ENCODE measurements at places on chromosomes 2 and 18. TPM values are rescaled to one million over a fixed set of nuclear protein-coding genes. Genes with fewer than 3 reads are reported as not detected.

GRCh38 chr2:20599001-20599600 is 51.8 kb downstream of the HS1BP3 start:
- no peak for DNase-seq

GRCh38 chr2:98907966-98908905 is 27.8 kb downstream of the CRACDL start:
- DNase-seq = no peak

The PLGLB1 gene
- not detected for total RNA-seq

DNA sequence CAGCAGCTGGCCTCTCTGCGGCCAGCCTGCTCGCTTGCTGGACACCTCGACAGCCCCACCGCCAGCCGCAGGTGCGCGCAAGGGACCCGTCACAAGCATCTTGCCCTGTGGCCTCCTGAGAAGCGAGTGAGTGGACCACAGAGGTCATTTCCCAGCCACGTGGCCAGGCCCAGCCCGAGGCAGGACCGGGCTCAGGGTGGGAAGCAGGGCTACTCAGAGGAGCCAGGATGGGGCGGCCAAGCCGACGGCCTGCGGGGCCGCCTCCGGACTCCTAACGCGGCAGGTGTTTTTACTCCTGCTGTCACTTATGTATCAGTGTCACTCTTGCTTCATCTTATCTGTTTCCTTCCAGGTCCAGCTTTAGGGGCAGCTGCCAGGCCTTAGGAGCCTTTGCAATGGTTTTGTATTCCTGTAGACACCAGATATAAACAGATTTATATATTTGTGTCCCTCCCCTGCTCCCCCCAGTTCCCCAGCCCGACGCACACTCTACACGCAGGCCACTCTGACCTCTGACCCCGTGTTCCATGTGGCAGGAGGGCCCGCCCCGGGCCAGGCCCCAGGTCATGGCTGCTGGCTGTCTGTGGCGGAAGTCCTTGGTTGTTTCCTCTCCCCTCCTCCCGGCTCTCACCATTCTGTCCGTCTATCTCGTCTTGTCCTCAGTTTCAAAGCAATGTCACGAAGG is 236.4 kb downstream of the ATAD2B start:
- no peak for DNase-seq

The D2HGDH gene
- 53.3 TPM for total RNA-seq

The KCNK3 gene
- total RNA-seq = not detected

The RSAD2 gene
- total RNA-seq = 37.2 TPM

GRCh38 chr2:120388222-120389035 is 42.5 kb downstream of the INHBB start:
- no peak for DNase-seq

- no peak for DNase-seq
These were observed 15.6 kb upstream of the CYTIP start for GRCh38 chr2:157459486-157459885.

- no peak for DNase-seq
These were observed 112.9 kb downstream of the LTBP1 start for GRCh38 chr2:33059471-33060156.

The CROCC2 gene
- total RNA-seq = not detected

DNA sequence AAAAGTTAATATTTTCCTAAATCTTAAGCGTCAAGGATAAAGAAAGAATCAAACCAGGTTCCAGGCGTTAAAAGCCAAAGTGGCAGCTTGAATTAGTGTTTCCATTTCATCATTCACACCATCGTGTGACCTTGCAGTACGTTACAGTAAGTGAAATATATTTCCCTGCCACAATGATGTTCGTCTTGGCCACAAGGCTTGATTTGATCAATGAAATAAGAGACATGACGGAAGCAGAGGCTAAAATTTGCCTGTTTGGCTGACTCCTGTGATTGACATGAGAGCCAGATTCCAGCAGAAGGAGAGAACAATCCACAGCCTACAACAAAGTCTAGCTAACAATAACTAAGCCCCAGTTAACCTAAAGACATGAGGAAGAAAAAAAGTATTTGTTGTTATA is 62.0 kb downstream of the ASXL2 start:
- no peak for DNase-seq

DNA sequence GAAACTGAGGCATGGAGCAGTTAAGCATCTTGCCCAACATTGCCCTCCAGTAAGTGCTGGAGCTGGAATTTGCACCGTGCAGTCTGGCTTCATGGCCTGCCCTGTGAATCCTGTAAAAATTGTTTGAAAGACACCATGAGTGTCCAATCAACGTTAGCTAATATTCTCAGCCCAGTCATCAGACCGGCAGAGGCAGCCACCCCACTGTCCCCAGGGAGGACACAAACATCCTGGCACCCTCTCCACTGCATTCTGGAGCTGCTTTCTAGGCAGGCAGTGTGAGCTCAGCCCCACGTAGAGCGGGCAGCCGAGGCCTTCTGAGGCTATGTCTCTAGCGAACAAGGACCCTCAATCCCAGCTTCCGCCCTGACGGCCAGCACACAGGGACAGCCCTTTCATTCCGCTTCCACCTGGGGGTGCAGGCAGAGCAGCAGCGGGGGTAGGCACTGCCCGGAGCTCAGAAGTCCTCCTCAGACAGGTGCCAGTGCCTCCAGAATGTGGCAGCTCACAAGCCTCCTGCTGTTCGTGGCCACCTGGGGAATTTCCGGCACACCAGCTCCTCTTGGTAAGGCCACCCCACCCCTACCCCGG is 1.3 kb downstream of the PROC start:
- no peak for DNase-seq

The ACTG2 gene
- total RNA-seq = not detected

DNA sequence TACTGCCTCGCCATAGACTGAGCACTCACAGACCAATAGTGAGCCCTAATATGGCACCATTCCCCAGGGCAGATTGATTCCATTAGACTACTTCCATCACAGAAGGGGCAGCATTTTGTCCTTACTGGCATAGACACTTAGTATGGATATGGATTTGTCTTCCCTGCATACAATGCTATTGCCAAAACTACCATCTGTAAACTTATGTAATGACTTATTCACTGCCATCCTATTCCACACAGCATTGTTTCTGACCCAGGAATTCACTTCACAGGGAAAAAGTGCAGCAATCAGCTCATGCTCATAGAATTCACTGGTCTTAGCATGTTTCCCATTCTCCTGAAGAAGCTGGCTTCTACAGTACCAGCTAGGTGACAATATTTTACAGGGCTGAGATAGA is 179.0 kb downstream of the PPP1R1C start:
- DNase-seq = no peak

DNA sequence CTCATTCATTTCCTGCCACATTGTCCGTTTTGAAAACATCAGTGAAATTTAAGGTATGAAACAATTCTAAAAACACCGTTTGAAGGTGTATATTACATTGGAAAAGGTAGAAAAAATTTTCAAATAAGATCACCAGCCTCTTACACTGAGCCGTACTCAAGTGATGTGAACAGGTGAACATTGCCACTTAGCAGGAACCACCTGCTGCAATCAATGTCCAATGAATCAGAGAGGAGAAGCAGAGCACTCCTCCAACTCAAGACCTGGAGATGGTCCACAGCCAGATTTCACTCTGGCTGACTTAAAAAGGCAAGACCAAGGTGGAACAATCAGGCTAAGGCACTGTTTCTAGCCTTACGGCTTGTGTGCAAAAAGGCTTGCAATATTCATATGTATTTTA is 110.3 kb upstream of the TTN start:
- no peak for DNase-seq

DNA sequence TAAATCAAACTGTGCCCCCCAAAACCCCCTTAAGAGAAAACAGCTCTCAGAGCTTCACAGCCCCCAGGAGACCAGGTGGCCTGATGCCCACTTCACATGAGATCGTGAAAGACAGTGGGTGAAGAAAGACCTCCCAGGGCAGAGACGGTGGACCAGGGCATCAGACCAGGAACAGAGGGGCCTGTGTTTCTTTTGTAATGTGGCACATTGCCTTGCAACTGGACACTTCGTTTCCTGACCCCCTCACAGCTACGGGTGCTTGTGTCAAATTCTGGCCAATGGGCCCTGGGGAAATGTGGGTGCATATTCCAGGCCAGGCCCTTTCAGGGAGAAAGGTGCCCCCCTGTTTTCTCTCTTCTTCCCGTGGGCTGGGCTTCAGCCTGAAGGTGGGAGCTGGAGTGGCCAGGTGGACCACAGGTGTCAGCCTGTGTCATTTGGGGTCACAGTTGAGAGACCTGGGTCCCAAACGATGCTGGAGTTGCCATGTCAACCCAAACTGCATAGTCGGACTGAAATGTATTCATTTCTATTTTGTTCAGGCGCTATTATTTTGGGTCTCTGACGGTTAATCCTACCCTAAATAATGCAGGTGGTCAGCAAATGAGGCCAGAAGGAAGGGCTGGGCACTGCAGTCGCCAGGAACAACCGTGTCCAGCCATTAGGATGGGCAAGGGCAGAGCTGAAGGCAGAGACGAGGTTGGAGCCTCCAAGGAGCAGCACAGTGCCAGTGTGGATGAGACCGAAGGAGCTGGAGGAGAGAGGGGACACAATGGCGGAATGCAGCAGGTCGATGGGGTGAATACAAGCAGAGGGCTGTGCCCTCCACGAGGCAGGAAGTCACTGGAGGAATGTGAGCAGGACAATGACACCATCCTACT is 338.2 kb downstream of the EIPR1 start:
- DNase-seq = no peak

The C1QL2 gene
- not detected for total RNA-seq

DNA sequence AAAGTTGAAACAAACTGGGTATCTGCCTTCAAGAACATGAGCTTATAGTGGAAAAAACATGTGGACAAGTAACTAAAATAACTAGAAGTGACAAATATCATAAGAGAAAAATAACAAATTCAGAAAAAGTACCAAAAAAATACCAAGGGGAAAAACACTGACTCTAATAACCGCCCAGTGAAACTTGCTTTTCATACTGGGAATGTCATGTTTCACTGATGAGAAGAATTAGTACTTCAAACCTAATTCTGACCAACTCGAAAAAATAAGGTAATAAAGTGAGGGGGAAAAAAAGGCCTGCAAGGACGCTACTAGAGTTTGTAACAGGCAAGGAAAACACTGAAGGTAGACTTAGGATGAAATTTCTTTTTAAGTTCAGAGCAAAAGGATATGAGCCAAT is 83.6 kb downstream of the RTTN start:
- DNase-seq = no peak

- no peak for DNase-seq
These were observed 12.2 kb upstream of the SKOR2 start for GRCh38 chr18:47263430-47264307.

DNA sequence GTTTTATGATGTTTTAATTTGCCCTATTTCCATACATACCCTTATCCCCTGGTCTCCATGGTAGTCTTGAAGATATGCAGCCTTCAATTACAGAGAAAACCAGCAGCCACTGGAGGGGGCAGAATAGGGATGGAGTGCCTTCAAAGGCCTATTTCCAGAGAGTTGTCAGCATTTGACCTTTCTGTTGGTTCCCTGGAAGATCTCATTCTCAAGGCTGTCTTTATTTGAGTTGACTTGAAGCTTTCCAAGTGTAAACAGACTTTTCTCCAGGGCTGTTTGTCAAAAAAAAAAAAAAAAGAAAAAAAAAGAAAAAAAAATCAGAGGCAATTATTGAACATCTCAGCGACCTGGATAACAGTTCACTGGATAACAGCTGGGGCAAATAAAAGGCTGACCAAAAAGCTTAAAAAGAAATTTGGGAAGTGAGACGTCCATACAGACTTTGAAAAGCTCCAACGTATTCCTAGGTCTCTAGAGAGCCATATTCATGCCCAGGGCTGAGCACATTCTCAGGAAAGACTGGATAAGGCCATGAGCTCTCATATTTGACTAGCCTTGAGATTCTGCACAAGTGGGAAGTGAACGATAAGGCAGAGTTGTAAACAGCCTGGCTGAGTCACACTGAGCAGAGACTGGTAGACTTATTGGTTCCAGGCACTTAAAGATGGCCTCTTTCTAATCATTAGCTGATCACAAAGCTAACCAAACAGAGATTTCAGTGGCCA is 126.6 kb downstream of the VAPA start:
- DNase-seq = no peak

Data from Calu3 (cell line).